ENCODE measurements at places on chromosomes 7 and 10.

- no peaks in the 10 kb centered on the region for H3K36me3 ChIP-seq
- no peaks in the 10 kb centered on the region for H3K4me1 ChIP-seq
- no peak for DNase-seq
- H3K4me3 ChIP-seq: no peak overlapping the region
- H3K27ac ChIP-seq: no peak overlapping the region
- no peaks in the 10 kb centered on the region for H3K27me3 ChIP-seq
Measured at GRCh38 chr10:13939391-13939790, 352.6 kb downstream of the PRPF18 start.

DNA sequence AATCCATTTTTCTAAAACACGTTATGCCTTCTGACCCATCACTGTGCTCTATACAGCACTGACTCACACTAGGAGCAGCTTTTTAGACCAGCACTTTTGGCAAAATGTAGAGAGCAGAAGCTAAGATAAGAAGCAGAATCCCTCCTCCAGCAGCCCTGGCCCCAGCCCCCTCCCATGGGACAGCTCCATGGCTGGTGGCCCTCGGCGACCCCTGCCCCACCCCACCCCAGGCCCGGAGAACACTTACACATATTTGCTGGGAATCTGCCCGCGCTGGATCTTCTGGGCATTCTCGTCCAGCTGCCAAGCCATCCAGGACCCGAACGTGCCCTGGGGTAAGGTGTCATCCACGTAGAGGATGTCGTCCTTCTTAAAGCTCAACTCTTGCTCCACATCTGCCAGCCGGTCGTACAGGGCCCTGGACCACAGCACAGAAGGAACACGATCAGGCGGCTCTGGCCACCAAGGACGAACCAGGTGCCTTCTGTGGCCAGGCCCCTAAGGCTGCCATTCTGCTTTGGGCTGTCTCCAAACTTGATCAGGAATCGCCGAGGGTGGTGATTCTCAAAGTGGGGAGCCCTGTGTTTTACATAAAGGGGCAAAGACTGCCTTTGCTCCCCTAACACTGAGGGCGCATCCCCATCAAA, 119.9 kb downstream of the DLG5 start:
- no peaks in the 10 kb centered on the region for H3K27me3 ChIP-seq
- no peak overlapping the region for H3K27ac ChIP-seq
- peaks cover 98% of the 10 kb centered on the region for H3K36me3 ChIP-seq
- no peak for DNase-seq

GRCh38 chr10:121459279-121459621, 139.0 kb downstream of the FGFR2 start:
- H3K27ac ChIP-seq: no peak overlapping the region
- no peaks in the 10 kb centered on the region for H3K4me1 ChIP-seq
- H3K4me3 ChIP-seq: no peak overlapping the region
- no peaks in the 10 kb centered on the region for H3K36me3 ChIP-seq
- no peak for DNase-seq

- H3K4me3 ChIP-seq: no peak overlapping the region
- H3K36me3 ChIP-seq: no peaks in the 10 kb centered on the region
- H3K27me3 ChIP-seq: no peaks in the 10 kb centered on the region
- no peaks in the 10 kb centered on the region for H3K4me1 ChIP-seq
Measured at GRCh38 chr10:228366-228765, 93.1 kb downstream of the ZMYND11 start.

DNA sequence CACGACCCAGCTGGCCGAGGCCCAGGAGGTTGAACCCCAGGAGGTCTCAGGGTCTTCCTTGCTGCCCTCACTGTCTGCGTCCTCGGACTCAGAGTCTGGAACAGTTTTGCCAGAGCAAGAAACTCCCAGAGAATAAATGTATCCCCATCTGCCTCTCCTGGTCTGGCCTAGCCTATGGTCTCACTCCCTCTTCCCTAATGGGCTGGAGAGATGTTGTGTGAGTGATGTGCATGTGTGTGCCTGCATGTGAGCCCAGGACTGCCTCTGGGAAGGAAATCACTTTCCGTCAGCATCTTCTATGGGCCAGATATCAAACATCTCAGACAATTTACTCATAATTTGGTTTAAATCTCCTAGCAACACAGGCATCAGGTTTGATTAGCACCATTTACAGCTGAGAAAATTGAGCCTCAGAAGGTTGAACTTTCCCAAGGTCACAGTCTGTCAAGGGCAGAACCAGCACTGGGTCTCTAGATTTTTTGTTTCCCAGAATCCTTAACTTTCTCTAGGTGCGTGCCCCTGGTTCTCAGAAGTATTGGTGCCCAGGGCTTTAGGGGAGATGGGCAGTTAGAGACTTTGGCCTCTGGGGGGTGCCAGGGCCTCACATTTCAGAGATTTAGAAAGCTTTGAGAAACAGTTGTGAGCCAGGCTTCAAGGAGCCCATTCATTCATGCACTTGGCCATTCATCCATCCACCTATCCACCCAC, 4.9 kb downstream of the TMEM270 start:
- no peak overlapping the region for H3K27ac ChIP-seq
- no peak for DNase-seq
- H3K27me3 ChIP-seq: no peaks in the 10 kb centered on the region

GRCh38 chr7:76300166-76300731, 2.2 kb upstream of the HSPB1 start:
- H3K27ac ChIP-seq: peak overlapping the region; percentile 90
- no peaks in the 10 kb centered on the region for H3K27me3 ChIP-seq
- H3K36me3 ChIP-seq: peaks cover 9% of the 10 kb centered on the region
- H3K4me1 ChIP-seq: peaks cover 35% of the 10 kb centered on the region
- DNase-seq: no peak

GRCh38 chr10:95536017-95536416, 25.2 kb downstream of the SORBS1 start:
- H3K36me3 ChIP-seq: no peaks in the 10 kb centered on the region
- H3K27me3 ChIP-seq: no peaks in the 10 kb centered on the region
- H3K4me1 ChIP-seq: no peaks in the 10 kb centered on the region

DNA sequence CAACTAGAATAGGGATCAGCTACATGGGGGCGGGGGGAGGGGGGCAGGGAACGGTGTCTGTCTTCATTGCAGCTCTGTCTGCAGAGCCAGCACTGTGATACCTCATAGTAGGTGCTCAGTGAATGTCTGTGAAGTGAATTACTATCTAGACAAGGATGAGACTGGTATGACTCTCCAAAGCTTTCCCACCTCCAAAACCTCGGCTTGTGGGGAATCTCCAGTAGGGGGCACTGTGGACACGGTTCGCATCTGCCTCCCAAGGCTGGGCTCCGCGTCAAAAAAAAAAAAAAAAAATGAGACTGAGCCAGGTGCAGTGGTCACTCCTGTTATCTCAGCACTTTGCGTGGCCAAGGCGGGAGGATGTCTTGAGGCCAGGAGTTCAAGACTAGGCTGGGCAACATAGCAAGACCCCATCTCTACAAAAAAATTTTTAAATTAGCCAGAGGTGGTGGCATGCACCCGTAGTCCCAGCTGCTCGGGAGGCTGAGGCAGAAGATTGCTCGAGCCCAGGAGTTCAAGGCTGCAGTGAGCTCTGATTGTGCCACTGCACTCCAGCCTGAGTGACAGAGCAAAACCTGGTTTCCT, 9.6 kb downstream of the TRIM56 start:
- DNase-seq: no peak
- H3K4me3 ChIP-seq: no peak overlapping the region
- H3K4me1 ChIP-seq: peaks cover 18% of the 10 kb centered on the region
- H3K27me3 ChIP-seq: no peaks in the 10 kb centered on the region

DNA sequence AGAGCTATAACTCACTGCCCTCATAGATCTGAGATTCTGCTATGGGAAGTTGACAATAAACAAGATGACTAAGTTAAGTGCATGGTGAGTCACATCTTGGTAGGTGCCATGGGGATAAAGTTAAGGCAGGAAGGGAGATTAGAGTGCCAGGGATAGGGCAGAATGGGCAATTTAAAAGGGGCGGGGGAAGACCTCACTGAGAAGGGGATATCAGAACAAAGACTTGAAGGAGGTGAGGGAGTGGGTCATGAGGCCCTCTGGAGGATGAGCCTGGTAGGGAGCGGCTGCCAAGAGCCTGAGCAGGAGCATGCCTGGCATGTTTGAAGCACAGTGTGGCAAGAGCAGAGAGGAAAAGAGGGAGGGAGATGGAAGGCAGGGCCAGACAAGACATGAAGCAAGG, 34.8 kb upstream of the INMT start:
- DNase-seq: no peak
- H3K36me3 ChIP-seq: no peaks in the 10 kb centered on the region
- no peaks in the 10 kb centered on the region for H3K4me1 ChIP-seq
- H3K4me3 ChIP-seq: no peak overlapping the region

- H3K4me1 ChIP-seq: no peaks in the 10 kb centered on the region
- H3K27me3 ChIP-seq: no peaks in the 10 kb centered on the region
- H3K4me3 ChIP-seq: no peak overlapping the region
- no peak overlapping the region for H3K27ac ChIP-seq
- H3K36me3 ChIP-seq: no peaks in the 10 kb centered on the region
Measured at GRCh38 chr10:24989867-24990266, 26.1 kb downstream of the ENKUR start.

DNA sequence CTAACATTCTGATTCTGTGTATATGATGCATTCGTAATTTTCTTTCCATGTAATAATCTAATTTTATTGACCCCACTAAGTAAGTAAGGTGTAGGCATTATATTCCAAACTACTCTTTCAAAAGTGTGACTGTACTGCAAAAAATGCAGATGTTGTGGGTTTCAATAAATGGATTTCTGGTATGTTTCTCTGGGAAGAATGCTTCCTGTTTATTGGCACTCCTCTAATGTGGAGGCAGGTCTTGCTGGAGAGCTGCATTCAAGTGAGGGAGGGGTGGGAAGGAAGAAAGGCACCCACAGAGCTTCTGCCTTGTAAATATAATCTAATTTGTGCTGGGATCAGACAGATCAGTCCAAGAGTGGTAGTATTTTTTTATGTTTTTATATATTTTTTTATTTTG, 23.9 kb downstream of the ST7 start:
- H3K36me3 ChIP-seq: peaks cover 3% of the 10 kb centered on the region
- DNase-seq: no peak
- H3K27ac ChIP-seq: no peak overlapping the region
- H3K4me3 ChIP-seq: no peak overlapping the region
- H3K4me1 ChIP-seq: peaks cover 8% of the 10 kb centered on the region

GRCh38 chr7:100152937-100153666, 4.4 kb downstream of the LAMTOR4 start:
- H3K27ac ChIP-seq: no peak overlapping the region
- no peaks in the 10 kb centered on the region for H3K27me3 ChIP-seq
- H3K4me1 ChIP-seq: peaks cover 8% of the 10 kb centered on the region
- peaks cover 59% of the 10 kb centered on the region for H3K36me3 ChIP-seq

GRCh38 chr10:29322918-29323317, 34.0 kb downstream of the LYZL1 start:
- no peak overlapping the region for H3K27ac ChIP-seq
- no peak overlapping the region for H3K4me3 ChIP-seq
- no peak for DNase-seq
- H3K27me3 ChIP-seq: no peaks in the 10 kb centered on the region
- no peaks in the 10 kb centered on the region for H3K36me3 ChIP-seq

DNA sequence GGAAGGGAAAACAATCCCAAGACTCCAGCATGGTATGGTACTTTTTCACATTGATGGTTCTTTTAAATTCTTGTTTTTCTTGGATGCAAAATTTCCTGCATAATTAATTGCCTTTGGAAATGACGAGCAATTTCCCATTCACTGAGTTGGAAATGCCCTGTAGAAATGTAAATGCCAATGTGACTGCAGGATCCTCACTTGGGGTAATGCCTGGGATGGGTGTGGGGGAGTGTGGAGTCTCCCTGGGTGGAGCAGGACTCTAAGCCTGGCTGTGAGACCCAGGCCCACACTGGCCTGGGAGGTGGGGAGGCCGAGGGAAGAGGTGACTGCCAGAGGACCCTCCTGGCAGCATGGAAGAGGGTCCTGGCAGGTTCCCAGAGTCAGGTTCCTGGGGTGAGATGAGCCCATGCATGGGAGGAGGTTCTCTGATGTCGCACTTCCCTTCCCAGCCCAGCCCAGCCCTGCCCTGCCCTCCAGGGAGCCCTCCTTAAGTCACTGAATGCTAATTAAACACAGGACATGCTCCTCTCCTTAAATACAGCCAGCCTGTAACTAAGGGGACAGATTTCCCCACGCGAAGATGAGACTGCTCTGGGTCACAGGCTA, 157.9 kb downstream of the GFRA1 start:
- H3K36me3 ChIP-seq: no peaks in the 10 kb centered on the region
- no peak overlapping the region for H3K4me3 ChIP-seq
- no peak for DNase-seq
- H3K27me3 ChIP-seq: no peaks in the 10 kb centered on the region
- no peak overlapping the region for H3K27ac ChIP-seq

DNA sequence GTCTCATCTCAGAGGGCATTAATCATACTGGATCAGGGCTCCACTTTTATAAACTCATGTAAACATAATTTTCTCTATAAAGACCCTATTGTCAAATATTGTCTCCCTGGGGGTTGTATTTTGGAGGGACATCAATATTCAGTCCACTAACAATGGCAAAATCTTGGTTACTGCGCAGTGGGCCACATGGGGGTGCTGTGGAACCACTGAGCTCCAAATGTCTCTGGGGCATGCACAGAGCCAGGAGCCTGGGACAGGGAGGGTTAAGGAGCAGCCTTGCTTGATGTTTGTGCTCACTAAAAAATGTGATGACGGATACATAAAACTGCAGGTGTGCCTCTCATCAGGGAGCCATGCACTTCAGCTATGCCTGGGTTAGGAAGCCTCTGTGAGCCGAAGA, 62.1 kb upstream of the PRSS58 start:
- H3K4me3 ChIP-seq: no peak overlapping the region
- H3K27me3 ChIP-seq: no peaks in the 10 kb centered on the region
- no peak for DNase-seq
- no peaks in the 10 kb centered on the region for H3K36me3 ChIP-seq

- no peaks in the 10 kb centered on the region for H3K36me3 ChIP-seq
- H3K27me3 ChIP-seq: no peaks in the 10 kb centered on the region
- DNase-seq: no peak
- no peaks in the 10 kb centered on the region for H3K4me1 ChIP-seq
- H3K27ac ChIP-seq: no peak overlapping the region
- H3K4me3 ChIP-seq: no peak overlapping the region
Measured at GRCh38 chr10:110804376-110804775, 67.4 kb upstream of the PDCD4 start.

Data from RWPE2 (cell line).